ENCODE measurements at places on chromosomes 11 and 22.
A peak's percentile ranks its signal among the peaks of the same experiment; 100 is the strongest.

DNA sequence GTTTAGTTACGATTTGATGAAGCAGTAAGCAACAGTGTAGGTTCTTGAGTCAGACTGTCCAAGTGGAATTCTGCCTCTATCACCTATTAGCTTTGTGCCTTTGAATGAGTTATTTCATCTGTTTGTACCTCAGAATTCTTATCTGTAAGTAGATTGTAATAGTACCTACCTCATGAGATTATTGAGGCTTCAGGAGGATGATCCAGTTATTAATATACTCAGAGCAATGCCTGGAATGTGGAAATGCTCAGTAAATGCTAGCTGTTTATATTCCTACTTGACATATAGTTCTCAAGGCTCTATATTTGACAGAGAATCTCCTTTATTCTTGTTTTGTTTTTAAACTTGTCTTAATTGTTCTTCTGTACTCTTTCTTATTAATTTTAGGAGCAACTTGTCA, 70.1 kb downstream of the SFI1 start:
- no peak for DNase-seq

- no peak for DNase-seq
Observed at GRCh38 chr11:93922830-93923229, 72.4 kb upstream of the VSTM5 start.

DNA sequence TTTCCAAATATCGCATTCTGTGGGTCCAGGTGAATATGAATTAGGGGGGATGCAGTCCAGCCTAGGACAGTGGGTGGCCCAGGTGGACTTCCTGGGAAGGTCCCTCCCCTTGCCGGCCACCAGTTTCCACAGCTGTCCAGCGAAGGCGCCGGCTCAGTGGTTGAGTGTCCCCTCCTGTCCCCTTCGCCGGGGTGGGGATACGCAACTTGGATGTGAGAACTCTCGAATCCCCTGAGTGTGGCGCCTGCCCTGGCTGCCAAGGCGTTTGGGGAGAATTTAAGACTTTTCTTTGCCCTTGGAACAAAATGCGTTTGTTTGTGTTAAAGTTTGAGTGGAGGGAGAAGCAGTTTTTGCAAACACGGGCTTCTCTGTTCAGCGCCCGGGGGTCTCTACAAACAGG, 123.7 kb downstream of the KCNQ1OT1 start:
- no peak for DNase-seq

- no peak for DNase-seq
Observed at GRCh38 chr22:44646668-44647067, 55.3 kb upstream of the PRR5 start.

DNA sequence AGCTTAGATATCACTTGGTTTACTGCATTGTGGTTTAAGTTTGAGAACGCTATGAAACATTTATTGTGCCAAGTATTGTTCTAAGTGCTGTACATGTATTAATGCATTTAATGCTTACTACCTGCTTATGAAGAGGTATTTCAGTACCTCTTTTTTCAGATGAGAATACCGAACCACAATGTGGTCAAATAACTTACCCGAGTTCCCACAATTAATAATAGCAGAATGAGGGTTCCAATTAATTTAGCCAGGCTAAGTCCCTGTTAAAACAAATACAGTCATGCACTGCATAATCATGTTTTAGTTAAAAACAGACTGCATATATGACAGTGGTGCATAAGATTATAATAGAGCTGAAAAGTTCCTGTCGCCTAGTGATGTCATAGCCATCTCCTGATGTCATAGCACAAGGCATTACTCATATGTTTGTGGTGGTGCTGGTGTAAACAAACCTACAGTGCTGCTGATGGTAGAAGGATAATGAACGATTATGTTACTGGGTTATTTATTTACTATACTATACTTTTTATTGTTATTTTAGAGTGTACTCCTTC, 4.3 kb downstream of the ZC3H12C start:
- DNase-seq: no peak

GRCh38 chr22:33575041-33575440, 345.2 kb downstream of the LARGE1 start:
- no peak for DNase-seq

GRCh38 chr11:47056261-47056915, 119.8 kb downstream of the CSTPP1 start:
- DNase-seq: peak; percentile 38

- no peak for DNase-seq
Observed at GRCh38 chr11:83039566-83039965, 32.1 kb downstream of the RAB30 start.
